ENCODE measurements at places on chromosomes 11 and 22.

- DNase-seq = no peak
These were observed 63.7 kb downstream of the MACROD1 start for GRCh38 chr11:64102005-64102738.

DNA sequence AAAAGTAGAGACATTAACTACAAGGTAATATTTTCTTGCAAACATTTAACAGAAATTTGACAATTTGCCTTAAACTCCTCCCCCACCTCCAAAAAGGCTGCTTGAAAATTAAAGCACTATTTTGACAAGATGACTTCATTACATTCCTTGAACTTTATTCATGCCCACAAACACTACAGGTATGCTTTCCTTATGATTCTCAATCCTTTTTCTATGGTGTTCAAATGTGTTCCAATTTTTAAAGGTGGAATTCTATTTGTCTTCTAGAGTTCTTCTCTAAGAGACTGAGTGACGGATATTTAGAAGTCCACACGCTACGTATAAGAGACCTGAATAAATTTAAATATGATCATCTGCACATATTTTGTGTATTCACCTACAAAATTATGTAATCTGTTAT is 69.4 kb downstream of the MRTFA start:
- no peak for DNase-seq

- no peak for DNase-seq
These were observed 35.4 kb downstream of the MOB2 start for GRCh38 chr11:1450949-1451710.

DNA sequence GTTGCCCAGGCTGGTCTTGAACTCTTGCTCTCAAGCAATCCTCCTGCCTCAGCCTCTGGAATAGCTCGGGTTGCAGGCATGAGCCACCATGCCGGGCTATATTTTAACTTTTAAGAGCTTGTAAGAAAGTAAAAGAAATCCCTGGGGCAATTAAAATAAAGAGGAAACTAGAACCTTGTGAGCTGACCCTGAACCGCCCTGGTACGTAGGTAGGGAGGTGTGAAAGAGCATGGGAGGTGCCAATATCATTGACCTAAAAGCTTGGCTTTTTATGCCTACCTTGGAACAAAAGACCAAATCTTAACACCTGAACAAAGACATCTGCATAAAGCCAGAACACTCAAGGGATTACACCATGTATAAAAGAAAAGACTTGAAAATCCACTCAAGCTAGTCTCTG is 595.1 kb downstream of the SOX6 start:
- no peak for DNase-seq

DNA sequence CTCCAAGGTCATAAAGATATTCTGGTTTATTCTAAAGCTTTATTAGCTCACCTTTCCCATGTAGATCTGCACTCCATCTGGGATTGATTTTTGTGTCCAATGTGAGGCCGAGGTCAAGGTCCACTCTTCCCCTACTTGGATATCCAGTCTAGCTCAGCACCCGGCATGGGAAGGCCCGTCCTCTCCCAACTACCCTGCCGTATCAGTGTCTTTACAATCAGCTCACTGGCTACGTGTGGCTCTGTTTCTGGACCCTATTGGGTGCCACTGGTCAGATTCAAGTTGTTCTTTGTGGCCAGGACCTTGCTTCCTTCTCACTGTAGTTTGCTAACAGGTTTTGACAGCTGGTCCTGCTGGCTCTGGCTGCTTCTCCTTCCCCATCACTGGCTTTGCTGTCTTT is 30.9 kb downstream of the KCNQ1OT1 start:
- no peak for DNase-seq

GRCh38 chr22:38925571-38926041 is 31.8 kb upstream of the APOBEC3A start:
- DNase-seq = no peak

GRCh38 chr11:33635161-33635560 is 65.5 kb downstream of the C11orf91 start:
- no peak for DNase-seq

- no peak for DNase-seq
These were observed 20.3 kb downstream of the UQCR10 start for GRCh38 chr22:29787371-29787980.

- no peak for DNase-seq
These were observed 284.4 kb downstream of the LUZP2 start for GRCh38 chr11:24781288-24781687.

DNA sequence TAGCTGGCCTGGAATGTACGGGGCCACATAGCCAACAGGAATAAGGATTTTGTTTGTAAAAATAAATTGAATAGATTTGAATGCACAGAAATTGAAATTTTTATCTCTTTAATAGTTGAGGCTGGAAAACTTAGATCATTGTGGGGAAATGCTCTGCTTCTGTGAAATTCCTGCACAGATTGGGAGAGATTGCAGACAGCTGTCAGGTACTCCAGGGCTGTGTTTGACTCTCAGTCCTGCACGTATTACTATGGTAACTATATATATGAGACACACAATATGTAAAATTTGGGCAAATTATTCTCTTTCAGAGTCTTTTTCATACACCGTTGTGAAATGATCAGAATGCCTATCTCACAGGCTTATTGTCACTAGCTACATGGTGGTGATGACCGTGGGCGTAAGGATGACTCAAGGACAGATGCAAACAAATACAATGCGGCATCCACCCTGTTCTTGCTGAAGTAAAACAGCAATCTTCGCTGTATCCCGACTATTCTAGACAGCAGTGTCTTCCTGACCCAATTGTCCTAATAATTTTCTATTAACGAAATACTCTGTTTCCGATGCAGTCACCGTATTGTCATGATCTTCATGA is 79.4 kb downstream of the ZC3H12C start:
- no peak for DNase-seq

DNA sequence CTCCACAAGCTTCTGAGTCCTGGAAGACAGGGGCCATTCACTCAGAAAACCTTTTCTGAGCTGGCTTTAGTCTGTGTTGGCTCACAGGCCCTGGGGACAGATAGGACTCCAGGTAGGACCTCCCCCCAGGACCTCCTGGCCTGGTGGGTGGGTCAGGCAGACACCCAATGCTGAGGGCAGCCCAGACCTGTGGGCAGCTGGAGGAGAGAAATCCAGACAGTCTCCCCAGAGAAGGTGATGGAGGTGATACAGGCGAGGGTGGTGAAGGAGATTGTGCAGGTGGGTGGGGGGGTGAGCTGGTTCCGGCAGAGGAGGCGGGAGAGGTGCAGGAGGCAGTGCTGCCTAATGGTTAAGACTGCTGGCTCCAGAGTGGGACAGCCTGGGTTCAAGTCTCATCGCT is 15.6 kb downstream of the LRRC32 start:
- no peak for DNase-seq

- no peak for DNase-seq
These were observed 23.5 kb downstream of the PPFIBP2 start for GRCh38 chr11:7537265-7537664.

- no peak for DNase-seq
These were observed 95.1 kb downstream of the CELSR1 start for GRCh38 chr22:46442217-46442853.

Data from cortex of kidney (tissue), 1 donor.